ENCODE measurements at places on chromosomes 1 and 21. TPM values are rescaled to one million over a fixed set of nuclear protein-coding genes. Genes with fewer than 3 reads are reported as not detected.

- no peak overlapping the region for H3K27ac ChIP-seq
- H3K4me1 ChIP-seq, result no peaks in the 10 kb centered on the region
- no peak overlapping the region for H3K4me3 ChIP-seq
- peaks cover 9% of the 10 kb centered on the region for H3K36me3 ChIP-seq
- no peaks in the 10 kb centered on the region for H3K27me3 ChIP-seq
- no peak for DNase-seq
These were observed 14.9 kb downstream of the TTC34 start for GRCh38 chr1:2786329-2787162.

- no peaks in the 10 kb centered on the region for H3K36me3 ChIP-seq
- no peak overlapping the region for H3K4me3 ChIP-seq
- H3K27me3 ChIP-seq, result no peaks in the 10 kb centered on the region
- no peak overlapping the region for H3K27ac ChIP-seq
These were observed 27.5 kb downstream of the TMEM51 start for GRCh38 chr1:15180945-15181523.

DNA sequence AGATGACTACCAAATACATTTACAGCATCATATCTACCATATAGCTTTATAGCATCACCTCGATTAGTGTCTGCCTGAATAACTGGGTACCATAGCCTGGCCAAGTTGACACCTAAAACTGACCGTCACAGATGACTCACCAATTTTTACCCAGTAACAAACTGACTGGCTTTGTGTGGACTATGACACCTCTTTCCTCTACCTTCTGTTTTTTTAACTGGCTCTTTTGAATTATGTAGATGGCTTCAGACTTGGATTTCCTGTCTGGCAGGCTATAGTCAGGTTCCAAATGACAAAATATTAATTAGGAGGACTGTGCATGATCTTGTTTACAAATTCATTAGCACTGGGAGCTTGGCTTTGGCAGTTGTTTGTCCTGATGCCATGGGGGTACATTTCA lies 360.3 kb downstream of the TGFB2 start:
- no peak overlapping the region for H3K27ac ChIP-seq
- peaks cover 8% of the 10 kb centered on the region for H3K4me1 ChIP-seq
- no peaks in the 10 kb centered on the region for H3K36me3 ChIP-seq
- H3K27me3 ChIP-seq, result no peaks in the 10 kb centered on the region
- no peak for DNase-seq

DNA sequence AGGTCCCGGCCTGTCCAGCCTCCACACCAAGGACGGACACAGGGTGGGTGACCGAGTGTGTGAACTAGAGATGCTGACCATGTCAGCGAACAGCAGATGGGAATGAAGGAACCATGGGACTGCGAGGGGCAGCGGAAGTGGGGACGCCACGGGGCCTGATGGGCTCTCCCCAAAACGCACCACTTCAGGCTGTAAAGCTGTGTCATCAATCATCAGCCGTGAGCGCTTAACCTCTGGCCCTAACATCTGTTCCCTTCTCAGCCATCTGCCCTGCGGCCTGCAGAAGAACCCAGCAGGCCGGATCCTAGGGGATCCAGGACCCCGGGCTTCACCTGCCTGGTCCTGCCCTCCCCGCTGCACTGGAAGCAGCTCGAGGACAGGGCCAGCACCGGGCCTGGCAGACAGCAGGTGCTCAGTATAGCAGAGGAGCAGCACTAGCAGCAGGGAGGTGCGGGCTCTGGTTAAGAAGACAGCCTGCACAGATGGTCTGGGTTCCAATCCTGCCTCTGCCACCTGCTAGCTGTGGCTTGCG lies 58.7 kb downstream of the DMRTB1 start:
- no peaks in the 10 kb centered on the region for H3K27me3 ChIP-seq
- no peaks in the 10 kb centered on the region for H3K36me3 ChIP-seq
- H3K4me1 ChIP-seq, result peaks cover 10% of the 10 kb centered on the region
- DNase-seq, result no peak
- no peak overlapping the region for H3K4me3 ChIP-seq

GRCh38 chr1:180945551-180945950 lies 32.9 kb downstream of the KIAA1614 start:
- no peak overlapping the region for H3K4me3 ChIP-seq
- H3K27me3 ChIP-seq, result no peaks in the 10 kb centered on the region
- DNase-seq, result no peak
- H3K27ac ChIP-seq, result no peak overlapping the region

DNA sequence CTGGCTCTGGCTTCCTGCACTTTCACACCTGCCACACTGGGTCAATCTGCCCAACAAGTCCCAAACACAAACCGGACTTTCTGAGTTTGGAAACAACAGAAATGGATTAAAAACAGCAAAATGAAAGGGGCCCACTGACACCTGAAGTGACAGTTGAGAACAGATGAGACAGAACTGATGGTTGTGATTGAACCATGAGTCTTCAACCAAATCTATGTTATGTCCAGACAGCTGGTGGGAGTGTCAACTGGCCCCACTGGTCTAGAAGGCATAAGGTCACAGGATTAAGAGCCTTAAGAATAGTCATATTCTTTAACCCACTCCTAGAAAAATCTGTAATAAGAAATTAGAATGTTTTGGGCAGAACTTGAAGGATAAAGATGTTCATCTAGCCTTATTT lies 13.0 kb upstream of the ATP13A2 start:
- H3K27me3 ChIP-seq, result no peaks in the 10 kb centered on the region
- H3K36me3 ChIP-seq, result peaks cover 7% of the 10 kb centered on the region
- H3K27ac ChIP-seq, result no peak overlapping the region
- no peaks in the 10 kb centered on the region for H3K4me1 ChIP-seq
- no peak overlapping the region for H3K4me3 ChIP-seq
- DNase-seq, result no peak

- peaks cover 8% of the 10 kb centered on the region for H3K4me1 ChIP-seq
- no peak overlapping the region for H3K4me3 ChIP-seq
- H3K27me3 ChIP-seq, result no peaks in the 10 kb centered on the region
- H3K27ac ChIP-seq, result no peak overlapping the region
These were observed 3.8 kb downstream of the HMGB4 start for GRCh38 chr1:33867684-33868083.

PRRX1 gene
- total RNA-seq, result 4.1 TPM

DNA sequence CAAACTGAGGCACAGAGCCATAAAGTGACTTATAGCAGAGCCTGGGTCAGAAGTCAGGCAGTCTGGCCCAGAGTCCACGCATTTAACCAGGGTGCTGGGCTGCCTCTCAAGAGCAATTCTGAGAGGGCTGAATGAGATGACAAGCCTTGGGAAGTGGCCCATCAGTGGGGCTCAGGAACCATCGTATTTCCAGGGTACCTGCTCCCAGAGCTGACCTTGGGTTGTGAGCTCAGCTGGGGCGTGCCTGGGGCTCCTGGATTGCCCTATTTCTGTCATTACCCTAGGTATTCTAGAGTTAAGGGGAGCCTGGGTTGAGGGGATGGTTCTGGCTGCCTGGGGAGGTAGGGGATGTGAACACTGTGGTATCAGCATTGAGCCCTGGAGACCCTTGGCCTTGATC lies 49.4 kb downstream of the LGR6 start:
- no peak overlapping the region for H3K27ac ChIP-seq
- H3K27me3 ChIP-seq, result no peaks in the 10 kb centered on the region
- H3K4me3 ChIP-seq, result no peak overlapping the region
- DNase-seq, result no peak
- H3K4me1 ChIP-seq, result peaks cover under 1% of the 10 kb centered on the region

Data from neural crest cell (in vitro differentiated cells).